Bronchial smooth muscle cell (primary cell): ENCODE measurements at places on chromosomes 16 and 17. TPM values are rescaled to one million over a fixed set of nuclear protein-coding genes. Genes with fewer than 3 reads are reported as not detected.

GINS2 gene
- total RNA-seq: 0.77 and 1.9 TPM in 2 replicates

ZNF771 gene
- 9.6 and 13.6 TPM in 2 replicates for total RNA-seq

NACA2 gene
- not detected in 2 replicates for total RNA-seq

INO80E gene
- 11.9 and 13.1 TPM in 2 replicates for total RNA-seq

KRTAP4-4 gene
- total RNA-seq: not detected in 2 replicates

CCL17 gene
- total RNA-seq: not detected in 2 replicates

CX3CL1 gene
- total RNA-seq: under 0.01 TPM in 1 of 2 replicates, not detected in the other

AOC2 gene
- 0.32 and 0.60 TPM in 2 replicates for total RNA-seq

WNT9B gene
- total RNA-seq: 0.32 TPM in 1 of 2 replicates, not detected in the other

ASPA gene
- total RNA-seq: 0.63 and 3.3 TPM in 2 replicates

CA10 gene
- total RNA-seq: not detected in 2 replicates

LRRC75A gene
- total RNA-seq: 1.4 and 2.7 TPM in 2 replicates

ZPBP2 gene
- not detected in 2 replicates for total RNA-seq

SLC13A2 gene
- not detected in 2 replicates for total RNA-seq

TSNAXIP1 gene
- total RNA-seq: 0.95 and 1.5 TPM in 2 replicates

GUCY2D gene
- under 0.01 and 0.09 TPM in 2 replicates for total RNA-seq

RDM1 gene
- 0.16 TPM in 1 of 2 replicates, not detected in the other for total RNA-seq

RNF222 gene
- total RNA-seq: not detected in 2 replicates
